GM18507 (cell line): ENCODE measurements at places on chromosomes 2 and 18.

GRCh38 chr2:26716769-26717168, 24.2 kb downstream of the KCNK3 start:
- no peak for DNase-seq

DNA sequence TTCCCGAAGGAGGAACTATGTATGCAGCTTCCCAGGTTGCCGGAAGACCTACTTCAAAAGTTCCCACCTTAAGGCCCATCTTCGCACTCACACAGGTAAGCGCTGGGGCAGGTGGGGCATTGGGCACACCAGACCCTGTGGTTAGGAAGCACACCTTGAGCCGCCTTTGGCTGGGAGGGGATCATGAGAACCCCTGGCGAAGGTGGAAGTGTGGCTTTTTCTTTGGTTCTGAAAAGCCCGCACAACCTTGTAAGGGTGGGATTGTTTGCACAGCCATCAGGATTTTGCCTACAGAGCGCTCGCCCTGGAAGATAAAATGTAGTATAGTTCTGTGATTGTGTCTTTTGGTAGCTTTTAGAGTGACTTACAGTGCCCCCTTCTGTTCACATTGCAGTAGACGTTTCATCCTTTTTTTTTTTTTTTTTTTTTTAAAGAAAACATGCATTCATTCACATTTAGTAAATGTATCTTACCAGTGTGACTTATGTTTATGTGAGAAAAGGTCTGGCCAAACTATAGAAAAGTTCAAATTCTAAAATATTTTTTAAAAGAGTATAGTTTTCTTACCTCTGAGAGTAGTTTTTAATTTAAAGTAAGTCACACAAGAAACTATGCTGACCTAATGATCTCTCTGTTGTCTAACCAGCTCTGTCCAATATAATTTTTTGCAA, 5.3 kb downstream of the KLF11 start:
- no peak for DNase-seq

- DNase-seq, result no peak
Observed at GRCh38 chr2:208153156-208153555, 7.2 kb upstream of the CRYGB start.

GRCh38 chr2:66494708-66495107, 59.8 kb downstream of the MEIS1 start:
- no peak for DNase-seq

GRCh38 chr2:144505245-144505831, 14.6 kb downstream of the ZEB2 start:
- no peak for DNase-seq

- DNase-seq, result no peak
Observed at GRCh38 chr2:28633746-28634145, 117.9 kb upstream of the PPP1CB start.

GRCh38 chr2:163347982-163348856, 387.6 kb downstream of the FIGN start:
- no peak for DNase-seq

- no peak for DNase-seq
Observed at GRCh38 chr2:111975053-111975552, 76.7 kb downstream of the MERTK start.

DNA sequence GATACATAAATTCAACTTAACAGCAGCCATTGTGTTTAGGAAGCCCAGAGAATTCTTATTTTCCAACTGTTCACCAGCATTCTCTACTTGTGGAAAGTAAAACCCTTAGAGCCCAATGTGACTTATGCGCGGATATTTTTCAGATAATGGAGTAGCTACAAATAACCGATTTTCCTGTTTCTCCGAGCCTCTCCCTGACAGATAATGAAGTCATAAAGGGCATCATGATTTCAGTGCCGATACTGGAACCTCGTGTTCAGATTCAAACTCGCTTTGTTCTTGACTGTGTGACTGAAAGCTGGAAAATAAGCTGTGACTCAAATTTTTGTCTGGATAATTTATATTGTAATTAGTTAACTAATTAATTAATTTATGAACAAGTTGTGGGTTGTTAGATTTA, 228.2 kb downstream of the VAPA start:
- no peak for DNase-seq

DNA sequence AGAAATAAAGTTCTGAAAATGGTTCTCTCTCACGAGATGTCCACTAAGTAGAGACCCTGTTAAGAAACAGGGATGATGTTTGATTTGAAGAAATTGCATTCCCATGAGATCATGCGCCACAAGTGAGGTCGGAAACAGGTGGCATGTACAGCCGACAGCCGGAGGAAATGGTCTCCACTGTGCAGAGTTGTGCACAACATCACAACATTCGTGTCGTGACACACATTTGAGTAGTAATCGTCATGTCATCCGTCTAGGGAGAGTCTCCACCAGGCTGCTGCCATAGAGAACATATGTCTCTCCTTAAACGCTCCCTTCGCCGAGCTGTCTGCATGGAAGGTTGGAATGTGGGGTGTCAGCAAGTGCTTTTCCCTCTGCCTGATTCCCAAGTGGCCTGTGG, 84.7 kb downstream of the ASAP2 start:
- no peak for DNase-seq

- peak; percentile 17 for DNase-seq
Observed at GRCh38 chr2:32264422-32265105, at the start of gene NLRC4. TSS of gene NLRC4 (minus strand) at chr2:32264886. CDS start at chr2:32256775, 8,111 bp downstream.

- no peak for DNase-seq
Observed at GRCh38 chr2:176385838-176386237, 116.6 kb downstream of the MTX2 start.

DNA sequence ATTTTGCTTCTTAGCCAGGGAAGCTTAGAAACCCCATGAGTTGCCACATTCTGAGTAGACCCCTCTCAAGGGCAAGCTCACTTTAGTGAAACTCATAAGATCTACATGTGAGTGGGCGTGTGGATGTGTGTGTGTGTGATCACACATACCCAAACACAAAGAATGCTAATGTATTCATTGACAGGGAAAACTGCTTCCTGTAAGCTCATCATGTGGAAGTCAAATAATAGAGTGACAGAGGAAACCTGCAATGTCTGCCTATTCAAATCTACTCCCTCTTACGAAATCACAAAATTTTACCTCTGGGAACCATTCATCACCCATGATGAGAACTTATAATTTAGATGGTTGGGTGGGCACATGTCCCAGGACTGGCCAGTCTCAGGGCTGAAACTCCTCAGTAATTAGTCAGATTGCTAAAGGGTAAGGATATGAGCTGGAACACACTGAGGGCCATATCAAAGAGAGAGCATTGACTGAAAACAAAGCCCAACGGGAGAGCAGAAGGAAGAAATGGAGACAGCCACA, 94.5 kb upstream of the CCDC150 start:
- DNase-seq, result no peak

- DNase-seq, result no peak
Observed at GRCh38 chr18:69992776-69993175, 45.1 kb upstream of the CD226 start.

GRCh38 chr2:64914247-64914646, 75.0 kb upstream of the SLC1A4 start:
- DNase-seq, result no peak
